AG09319 (cell line): ENCODE measurements at places on chromosomes 7 and 10.
A peak's percentile ranks its signal among the peaks of the same experiment; 100 is the strongest.

DNA sequence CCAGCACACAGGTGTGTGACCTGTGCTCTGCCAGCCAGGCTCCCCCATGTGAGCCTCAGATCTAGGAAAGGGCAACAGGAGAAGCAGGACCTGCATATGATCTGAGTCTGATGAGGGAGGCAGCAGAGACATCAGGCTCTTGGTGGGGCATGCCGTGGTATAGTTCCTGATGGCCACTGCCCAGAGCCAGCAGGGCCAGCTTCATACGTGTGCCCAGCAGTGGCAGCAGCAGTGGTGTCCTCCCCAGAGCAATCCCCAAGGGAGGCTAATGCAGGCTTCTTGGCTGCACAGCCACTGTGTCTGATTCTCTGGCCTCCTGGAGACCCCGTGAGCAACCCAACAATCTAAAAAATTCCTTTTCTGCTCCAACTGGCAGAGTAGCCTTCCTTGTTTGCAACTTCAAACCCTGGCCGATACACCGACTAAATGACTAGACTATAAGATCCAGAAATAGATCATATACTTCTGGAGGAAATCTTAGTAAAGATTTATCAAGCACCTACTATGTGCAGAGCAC lies 230.6 kb upstream of the ZMIZ1 start:
- DNase-seq = no peak

- DNase-seq = peak; percentile 22
Observed at GRCh38 chr7:96219378-96220130, 102.3 kb downstream of the SLC25A13 start.

DNA sequence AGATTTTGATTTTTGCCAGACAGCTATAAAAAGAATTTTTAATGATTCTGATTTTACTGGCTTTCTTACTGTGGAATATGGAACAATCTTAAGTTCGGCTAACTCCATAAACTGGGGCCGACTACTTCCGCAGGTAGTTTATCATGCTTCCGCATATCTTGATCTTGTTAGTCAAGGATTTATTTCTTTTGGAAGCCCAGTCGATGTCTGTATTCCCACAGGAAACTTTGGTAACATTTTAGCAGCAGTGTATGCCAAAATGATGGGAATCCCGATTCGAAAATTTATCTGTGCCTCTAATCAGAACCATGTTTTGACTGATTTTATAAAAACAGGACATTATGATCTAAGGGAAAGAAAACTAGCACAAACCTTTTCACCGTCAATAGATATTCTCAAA lies 8.1 kb downstream of the THNSL1 start:
- DNase-seq = no peak

DNA sequence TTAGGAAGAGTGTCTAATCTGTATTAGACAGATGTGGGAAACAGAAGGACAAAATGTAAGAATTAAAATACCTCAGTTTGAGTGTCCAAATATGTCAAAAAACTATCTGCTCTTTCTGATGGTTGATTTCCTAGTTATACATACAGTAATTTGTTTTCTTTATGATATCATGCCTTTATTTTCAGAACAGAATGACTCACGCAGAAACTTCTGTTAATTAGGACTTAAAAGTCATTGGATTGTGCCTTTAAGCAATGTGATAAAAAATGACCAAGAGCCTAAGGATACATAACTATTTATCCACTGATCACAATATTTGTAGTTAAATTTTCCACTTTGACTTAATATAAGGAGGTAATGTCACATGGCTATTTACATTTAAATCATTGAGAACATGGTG lies 206.7 kb upstream of the PTPRZ1 start:
- no peak for DNase-seq

DNA sequence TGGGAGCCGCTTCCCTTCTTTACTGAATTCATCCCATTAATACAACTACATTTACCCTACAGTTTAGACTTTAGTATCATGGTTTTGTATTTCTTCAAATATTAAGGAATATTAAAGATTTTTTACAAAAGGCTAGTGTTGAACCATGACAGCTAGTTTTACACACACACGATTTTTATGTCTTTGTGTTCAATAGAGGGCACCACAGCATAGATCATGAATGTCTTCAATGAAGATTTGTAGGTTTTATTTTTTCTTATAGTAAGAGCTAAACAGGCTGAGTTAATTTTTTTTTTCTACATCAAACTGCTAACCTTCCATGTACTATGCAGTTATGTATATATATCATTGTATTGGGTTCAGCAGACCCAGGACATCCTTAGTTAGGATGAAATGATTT lies 76.9 kb downstream of the SNX10 start:
- no peak for DNase-seq

DNA sequence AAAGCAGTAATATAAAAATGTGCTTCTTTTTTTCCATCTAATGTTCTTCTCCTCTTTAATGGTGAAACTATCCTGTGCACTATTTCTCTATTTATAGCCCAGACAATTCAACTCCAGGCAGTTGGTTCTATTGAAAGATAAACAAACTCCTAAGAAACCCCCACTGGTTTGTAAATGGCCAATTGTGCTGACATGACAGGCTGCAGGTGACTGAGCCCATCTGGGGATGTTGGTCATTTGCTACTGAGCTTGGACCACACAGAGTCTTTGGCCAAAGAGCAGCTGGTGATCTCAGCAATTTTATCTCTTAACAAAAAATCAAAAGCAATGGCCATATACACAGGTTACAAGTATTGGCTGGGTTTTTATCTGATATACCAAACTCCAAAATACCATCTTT lies 631.8 kb upstream of the CELF2 start:
- DNase-seq = no peak

DNA sequence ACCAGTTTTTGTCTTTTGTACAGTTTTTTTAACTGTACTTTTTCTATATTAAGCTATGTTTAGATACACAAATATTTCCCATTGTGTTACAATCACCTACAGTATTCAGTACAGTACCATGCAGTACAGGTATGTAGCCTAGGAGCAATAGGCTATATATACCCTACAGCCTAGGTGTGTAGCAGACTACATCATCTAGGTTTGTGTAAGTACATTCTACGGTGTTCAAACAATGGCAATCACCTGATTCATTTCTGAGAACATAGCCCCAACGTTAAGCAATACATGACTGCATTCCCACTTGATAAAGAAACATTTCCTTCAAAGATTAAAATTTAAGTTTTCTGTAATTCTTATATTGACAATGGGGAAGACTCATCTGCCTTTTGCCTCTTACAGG lies 89.4 kb downstream of the TRIL start:
- DNase-seq = no peak

DNA sequence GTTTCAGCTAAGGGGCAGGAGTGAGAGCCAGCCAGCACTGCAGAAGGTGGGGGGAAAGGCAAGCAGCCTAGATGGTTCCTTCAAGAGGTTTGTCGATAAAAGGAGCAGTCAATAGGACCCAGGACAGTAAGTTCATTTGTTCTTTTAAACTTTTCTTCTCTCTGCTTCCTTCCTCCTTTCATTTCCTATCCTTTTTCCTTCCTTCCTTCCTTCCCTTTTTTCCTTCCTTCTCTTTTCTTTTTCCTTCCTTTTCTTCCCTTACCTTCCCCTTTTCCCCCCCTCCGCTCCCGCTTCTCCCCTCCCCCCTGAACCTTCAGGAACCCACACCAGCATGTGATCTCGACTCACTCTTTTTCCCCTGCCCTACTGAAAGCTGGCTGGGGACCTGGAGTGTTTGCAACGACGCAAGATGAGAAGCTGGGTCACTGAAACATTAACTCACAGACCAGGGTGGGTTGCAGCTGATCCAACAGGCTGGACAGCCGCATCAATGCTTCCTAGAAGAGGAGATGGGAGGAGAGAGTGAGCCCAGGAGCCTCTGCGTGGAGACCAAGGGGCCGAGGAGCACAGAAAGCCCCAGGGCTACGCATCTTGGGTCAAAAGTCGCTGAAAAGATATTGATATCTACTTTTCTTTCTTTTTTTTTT lies 103.4 kb upstream of the SDK1 start:
- DNase-seq = no peak

GRCh38 chr10:119090968-119091367 lies 10.4 kb upstream of the EIF3A start:
- peak; percentile 52 for DNase-seq

- no peak for DNase-seq
Observed at GRCh38 chr7:148722340-148723165, 23.9 kb downstream of the CUL1 start.

GRCh38 chr7:87312215-87312865 lies 33.1 kb upstream of the CROT start:
- DNase-seq = peak; percentile 37

- no peak for DNase-seq
Observed at GRCh38 chr7:151212626-151213025, 2.3 kb upstream of the H2BK1 start.

GRCh38 chr10:132460691-132461090 lies 63.7 kb downstream of the PWWP2B start:
- DNase-seq = no peak

- no peak for DNase-seq
Observed at GRCh38 chr10:110498087-110498981, 627 bp downstream of the DUSP5 start.

DNA sequence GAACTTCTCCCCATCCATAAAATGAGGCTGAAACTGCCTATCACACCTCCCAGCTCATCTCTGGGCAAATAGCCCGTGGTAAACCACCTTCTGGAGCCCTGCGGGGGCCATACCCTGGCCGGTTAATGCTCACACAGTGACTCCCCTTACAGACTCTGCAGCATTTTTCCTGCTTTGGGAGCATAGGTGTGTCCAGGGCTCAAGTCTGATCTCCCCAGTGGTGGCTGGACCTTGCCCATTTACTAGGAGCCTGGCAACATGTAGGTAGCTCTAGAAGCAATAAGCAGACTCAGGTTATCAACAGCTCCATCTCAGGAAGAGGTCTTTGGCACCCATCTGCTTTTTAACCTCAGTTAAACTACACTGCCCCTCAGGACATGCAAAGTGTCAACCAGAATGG lies 5.5 kb upstream of the CDHR1 start:
- no peak for DNase-seq

GRCh38 chr10:61616611-61617010 lies 46.1 kb upstream of the CABCOCO1 start:
- DNase-seq = no peak

DNA sequence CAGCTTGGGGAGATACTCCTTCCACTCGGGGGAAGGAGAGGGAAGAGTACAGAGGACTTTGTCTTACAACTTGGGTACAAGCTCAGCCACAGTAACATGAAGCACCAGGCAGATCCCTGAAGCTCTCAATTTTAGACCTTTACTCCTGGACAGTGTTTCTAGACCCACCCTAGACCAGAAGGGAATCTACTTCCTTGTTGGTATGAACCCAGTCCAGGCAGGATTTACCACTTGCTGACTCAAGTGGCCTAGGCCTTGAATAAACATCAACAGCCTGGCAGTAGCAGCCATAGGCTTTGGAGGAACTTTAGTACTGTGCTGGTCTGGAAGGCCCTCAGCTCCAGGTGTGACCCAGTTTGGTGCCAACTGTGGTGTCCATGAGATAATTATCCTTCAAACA lies 173.1 kb downstream of the ADRA2A start:
- DNase-seq = no peak

DNA sequence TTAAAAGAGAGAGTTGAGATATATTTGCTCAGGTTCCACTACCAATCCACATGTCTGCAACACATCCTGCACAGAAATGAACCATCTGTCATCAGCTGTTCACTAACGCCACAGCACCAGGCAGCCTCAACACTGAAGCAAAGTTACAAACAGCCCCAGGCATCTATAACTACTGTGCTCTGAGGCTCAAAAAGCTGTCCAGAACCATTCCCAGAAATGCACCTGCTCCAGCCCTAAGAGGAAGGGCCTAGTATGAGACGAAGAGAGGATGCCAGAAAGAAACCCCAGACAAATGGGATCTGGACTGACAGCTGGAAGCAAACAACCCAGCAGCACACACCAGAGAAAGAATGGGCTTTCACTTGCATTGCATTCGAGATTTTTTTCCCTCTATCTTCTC lies 159.3 kb downstream of the ELMO1 start:
- DNase-seq = no peak

- DNase-seq = no peak
Observed at GRCh38 chr7:20298486-20298901, 32.2 kb upstream of the ITGB8 start.

DNA sequence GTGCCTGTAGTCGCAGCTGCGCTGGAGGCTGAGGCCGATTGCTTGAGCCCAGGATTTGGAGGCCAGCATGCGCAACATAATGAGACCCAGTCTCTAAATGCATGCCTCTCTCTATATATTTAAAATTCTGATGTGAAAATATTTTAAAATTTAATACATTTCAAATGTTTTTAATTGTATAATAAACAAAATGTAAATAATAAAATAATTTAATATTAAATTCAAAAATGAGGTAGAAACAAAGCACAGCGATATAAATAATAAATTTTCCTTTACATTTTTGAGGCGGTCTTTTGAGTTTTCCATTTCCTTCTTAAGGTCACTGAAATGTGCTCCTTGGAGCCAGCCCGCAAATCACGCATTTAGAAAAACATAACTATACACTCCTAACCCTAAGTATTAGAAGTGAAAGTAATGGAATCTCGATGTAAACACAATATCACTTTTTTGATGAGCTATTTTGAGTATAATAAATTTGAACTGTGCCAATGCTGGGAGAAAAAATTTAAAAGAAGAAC lies 523 bp upstream of the CDK1 start:
- no peak for DNase-seq

- peak; percentile 40 for DNase-seq
Observed at GRCh38 chr10:123967626-123968243, 76.1 kb upstream of the CPXM2 start.

DNA sequence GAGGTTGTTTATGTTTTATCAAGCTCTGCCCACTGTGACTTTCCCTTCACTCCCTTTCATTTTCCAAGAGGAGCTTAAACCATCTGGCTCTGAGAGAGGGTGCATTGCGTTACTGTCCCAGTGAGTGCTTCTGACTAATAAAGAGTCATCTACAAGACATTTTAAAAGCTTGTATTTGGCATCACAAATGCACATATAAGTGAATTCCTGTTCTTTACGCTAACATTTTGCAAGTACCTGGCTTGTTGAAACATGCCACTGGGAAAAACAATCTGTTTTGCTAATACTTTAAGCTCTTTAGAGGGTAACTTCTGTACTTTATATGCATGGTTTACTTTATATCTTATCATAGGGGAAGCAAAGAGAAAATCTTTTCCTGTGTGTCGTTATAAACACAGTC lies 534.6 kb upstream of the POM121L12 start:
- DNase-seq = no peak

DNA sequence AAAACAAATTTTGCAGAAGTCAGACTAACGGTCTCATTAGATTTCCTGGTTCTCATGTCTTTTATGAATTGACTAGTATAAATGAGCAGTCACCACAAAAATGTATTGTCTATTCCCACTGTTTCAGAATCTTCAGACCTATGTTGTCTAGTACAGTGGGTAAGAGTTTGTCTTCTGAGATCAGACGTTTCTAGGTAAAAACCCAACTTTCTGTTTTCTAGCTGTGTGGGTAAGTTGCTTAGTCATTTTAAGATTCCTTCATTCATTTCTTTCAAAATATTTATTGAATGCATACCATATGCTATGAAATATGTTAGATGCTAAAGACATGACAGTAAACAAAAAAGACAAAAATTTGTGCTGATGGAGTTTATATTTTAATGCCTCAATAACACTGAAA lies 156.3 kb downstream of the POLR1F start:
- no peak for DNase-seq

- no peak for DNase-seq
Observed at GRCh38 chr7:37974711-37975110, 54.3 kb downstream of the EPDR1 start.

GRCh38 chr10:24944512-24945255 lies 7.7 kb downstream of the PRTFDC1 start:
- no peak for DNase-seq
